Left forelimb (tissue), 1 donor: ENCODE measurements at places on chromosomes 11 and 22.
A peak's percentile ranks its signal among the peaks of the same experiment; 100 is the strongest.

DNA sequence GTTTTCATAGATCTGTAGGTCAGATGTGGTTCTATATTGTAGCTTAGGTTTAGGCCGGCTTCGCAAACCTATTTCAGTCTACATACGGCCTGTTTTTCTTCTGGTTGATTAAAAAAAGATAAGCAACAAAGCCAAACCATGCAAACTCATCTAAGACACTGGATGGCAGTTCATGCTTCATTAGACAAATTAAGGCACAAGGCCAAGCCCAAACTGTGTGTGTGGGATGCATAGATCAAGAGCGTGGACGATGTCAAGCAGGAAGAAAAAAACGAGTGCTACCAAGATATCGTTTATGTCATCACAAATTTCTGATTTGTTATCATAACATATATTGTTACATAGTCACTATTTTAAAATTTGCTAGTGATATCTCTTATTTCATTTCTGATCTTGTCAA, 357.6 kb upstream of the KIRREL3 start:
- DNase-seq = no peak

GRCh38 chr11:68302670-68303069, 9.7 kb upstream of the LRP5 start:
- DNase-seq = no peak

GRCh38 chr11:23954730-23955129, 542.1 kb upstream of the LUZP2 start:
- no peak for DNase-seq

DNA sequence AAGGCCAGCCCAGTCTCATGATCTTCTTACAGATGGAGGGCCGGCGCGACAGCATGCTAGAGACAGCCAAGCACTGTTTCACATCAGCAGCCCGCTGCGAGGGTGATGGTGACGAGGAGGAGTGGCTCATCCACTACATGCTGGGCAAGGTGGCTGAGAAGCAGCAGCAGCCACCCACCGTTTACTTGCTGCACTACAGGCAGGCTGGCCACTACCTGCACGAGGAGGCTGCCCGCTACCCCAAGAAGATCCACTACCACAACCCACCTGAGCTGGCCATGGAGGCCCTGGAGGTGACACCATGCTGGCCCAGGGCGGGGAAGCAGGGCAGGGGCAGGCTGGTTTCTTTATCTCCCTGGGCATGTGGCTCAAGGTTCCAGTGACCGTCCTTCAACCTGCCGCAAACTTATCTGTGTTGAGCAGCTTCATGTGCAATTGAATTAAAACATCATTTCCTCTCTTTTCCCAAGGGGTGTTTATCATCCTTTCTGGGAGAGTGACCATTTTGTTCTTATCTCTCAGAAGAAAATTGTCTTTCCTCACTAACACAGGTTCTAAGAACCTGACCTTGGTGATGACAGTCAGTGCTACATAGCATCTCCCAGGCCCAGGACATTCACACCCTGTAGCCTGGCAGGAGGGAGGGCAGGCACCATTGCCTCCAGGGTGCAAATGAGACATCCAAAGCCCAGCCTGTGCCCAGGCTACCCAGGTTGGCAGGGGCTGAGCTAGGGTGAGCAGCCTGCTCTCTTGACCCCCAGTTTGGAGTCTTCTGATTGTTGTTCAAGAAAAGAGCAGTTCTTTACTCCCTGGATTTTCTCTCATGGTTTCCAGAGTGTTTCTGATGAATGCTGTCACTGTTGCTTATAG, 80.7 kb downstream of the CABIN1 start:
- DNase-seq = no peak

DNA sequence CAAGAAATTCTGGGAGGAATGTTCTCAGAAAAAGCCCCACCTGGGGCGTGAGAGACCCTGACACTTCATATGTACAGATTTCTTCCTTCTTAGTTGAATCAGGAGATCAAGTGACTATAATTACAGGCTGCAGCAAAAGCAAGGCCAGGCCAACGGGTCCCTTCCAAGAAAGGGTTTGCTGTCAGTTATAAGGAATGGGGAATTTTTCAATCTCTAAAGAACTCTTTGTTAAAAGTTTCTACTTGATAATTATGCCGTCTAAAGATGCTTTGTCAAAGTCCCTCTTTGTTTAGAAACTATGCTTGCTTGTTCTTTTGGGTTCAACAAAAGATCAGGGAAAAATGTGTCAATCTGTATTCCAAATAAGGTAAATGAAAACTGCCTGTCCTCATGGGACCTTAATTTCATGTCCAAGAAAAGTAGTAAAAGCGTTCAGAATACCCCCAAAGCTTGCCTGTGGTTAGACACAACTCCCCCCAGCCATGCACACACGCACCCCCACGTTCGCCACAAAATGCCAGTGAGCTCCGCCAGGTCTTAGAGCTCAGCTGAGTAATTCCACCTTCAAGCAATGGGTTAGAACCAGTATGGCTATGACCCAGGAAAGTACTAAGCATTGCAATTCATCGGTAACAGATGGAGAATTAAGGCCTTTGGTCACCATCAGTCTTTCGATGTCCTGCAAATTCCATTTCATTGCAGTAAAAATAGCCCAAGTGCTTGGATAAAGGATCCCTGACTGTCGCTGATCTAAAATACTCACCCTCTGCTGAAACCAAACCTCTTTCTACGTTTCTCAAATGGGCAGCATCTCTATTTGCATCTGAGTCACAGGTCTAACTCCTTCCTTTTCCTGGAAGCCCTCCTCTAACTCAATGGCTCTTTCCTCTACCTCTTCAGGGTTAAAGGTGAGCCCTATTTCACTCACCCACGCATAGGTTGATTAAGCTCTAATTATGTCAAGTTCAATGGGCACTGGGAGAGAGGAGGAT, 419.2 kb upstream of the SYN3 start:
- DNase-seq = no peak

DNA sequence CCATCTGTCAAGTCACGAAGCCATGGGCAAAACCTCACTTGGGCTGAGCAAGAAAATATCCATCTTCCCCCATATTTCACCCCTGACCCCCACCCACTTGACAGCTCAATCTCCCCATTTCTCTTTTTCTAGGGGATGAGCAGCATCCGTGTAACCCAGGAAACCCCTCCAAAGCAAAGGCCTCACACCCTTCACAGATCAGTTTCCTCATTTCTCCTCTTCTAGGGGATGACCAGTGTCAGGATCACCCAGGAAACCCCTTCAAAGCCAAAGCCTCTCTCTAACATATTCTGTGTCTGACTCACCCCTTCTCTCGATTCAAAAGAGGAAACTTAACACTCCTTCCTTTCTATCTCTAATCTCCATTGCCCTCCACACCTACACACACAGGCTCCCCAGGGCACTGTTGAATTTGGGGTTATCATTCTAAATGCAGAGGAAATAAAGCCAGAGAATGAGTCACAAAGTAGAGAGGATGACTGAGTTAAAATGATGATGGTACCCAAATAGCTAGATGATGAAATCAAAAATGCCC, 439.7 kb downstream of the BUD13 start:
- no peak for DNase-seq

DNA sequence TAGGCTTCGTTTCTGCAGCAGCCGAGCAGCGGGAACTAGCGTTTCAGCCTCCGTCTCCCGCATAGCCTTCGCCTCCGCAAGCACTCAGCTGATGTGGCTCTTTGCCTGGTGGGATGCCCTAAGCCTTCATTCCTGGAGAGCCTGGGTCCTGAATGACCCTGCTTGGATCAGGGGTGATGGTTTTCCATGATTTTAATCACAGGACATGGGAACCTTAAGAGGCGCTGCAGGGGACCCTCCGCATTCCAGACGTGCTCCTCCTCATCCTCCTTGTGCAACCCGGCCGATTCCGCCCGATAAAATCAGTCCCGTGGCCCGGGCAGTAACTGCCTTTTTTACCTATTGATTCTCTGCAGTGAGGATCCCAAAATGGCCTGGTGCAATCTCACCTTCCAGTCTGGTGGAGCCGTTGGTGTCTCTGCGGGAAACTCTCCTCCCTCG, 8.2 kb downstream of the C11orf21 start:
- peak; percentile 54 for DNase-seq

DNA sequence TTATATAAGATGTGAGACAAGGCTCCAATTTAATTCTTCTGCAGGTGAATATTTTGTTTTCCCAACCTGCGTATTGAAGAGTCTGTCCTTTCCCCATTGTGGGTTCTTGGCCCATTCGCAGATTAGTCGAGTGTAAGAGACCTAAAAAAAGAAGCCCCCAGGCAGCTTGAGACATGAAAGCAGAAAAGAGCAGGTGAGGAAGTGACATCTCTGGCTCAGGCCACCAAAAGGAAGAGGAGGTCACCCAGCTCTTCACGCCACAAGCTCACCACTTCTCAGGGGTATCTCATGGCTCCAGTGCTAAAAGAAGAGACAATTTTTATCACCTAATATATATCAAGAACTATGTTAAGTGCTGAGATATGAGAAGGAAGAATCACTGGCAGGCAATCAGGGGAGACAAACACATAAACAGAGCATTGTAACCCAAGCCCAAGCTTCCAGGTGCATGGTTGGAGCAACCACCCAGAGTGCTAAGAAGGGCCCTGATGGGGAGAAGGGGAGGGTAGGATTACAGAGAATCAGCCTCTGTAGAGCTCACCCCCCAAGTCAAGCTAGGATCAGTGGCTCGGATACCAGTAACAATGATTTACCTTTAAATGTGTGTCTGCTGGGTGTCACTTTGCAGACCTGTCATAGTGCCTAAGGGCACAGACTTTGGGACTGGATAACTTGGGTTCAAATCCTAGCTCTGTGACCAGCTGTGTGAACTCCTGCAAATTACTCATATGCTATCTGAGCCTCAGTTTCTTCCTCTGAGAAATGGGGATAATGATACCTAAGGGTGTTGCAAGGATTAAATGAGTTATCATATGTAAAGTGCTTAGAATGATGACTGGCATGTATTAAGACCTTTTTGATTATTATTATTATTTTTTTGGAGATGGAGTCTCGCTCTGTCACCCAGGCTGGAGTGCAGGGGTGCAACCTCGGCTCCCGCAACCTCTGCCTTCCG, 39.2 kb downstream of the MCHR1 start:
- no peak for DNase-seq

DNA sequence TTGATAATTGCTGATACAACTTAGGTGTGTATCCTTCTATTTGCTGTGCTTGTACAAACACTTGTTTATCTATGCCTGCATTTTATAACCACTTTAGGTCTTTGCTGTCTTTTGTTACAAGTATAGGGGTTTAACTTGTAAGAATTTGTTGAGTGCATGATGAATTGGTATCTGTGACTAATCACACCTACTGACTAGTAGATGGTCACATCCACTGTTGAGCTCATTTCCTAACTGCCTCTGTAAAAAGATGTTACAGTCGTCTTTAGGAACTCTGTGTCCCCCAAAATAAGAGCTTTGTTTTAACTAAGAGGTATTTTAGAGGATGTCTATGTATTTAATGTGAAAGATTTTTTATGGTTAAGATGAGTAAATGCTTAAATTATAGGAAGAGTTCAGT, 60.5 kb downstream of the HIPK3 start:
- DNase-seq = no peak

DNA sequence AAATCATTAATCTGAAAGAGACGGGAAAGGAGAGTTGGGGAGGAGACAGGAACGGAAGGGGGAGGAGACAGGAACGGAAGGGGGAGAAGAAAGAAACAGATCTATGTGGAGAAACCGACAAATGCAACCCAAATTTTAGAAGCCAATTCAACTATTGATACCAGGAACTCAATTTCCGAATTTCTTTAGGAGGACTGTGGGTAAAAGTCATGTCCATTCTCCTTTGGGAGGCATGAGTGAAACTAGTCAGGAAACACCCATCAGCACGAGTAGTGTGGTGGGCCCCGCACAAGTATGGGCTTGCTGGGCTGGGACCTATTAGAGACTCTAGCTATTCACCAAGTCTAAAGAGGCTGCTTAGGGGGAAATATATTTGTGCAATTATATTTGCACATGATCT, 18.1 kb downstream of the ANO3 start:
- no peak for DNase-seq

GRCh38 chr11:58926251-58926650, 13.0 kb upstream of the GLYATL1 start:
- DNase-seq = no peak

- DNase-seq = no peak
Observed at GRCh38 chr22:39382410-39382809, 17.2 kb upstream of the TAB1 start.

DNA sequence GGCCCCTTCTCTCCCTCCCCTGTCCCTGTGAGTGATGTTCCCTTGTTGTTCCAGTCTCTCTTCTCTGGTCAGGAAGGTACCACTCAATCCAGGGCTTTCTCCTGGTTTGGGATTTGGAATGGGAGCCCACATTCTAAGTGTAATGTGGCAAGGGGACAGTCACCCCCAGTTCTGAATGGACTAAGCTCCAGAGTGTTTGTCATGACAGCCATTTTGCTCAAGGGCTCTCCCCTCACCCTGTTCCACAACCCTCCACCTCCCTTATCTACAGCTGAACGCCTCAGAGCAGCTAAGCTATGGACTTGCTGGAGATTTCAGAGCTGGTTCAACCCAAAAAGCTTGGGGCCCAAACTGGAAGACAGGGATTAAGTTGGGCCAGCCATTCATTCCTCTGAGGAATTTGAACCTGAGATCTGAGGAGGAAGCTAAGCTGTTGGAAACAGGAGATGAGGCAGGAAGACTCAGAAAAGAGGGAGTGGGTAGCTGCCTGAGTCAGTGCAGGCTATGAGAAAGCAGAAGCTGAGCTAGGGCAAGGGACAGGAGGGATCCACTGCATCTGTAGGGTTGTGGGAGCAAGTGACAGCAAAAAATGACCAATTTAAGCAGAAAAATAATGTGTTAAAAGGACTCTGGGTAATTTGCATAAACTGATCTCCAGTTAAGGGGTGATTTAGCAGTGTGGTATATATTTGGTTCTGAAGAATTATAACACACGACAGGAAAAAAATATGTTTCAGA, 22.9 kb upstream of the FCHSD2 start:
- DNase-seq = no peak
